Stimulated activated CD4-positive, alpha-beta T cell treated with anti-CD3 and anti-CD28 coated beads, TNF-alpha, amount 100 ng/mL, for 1 hour (primary cell): ENCODE measurements at places on chromosomes 13 and 19.

- DNase-seq: no peak
Observed at GRCh38 chr19:35332817-35333216, 3.8 kb downstream of the CD22 start.

DNA sequence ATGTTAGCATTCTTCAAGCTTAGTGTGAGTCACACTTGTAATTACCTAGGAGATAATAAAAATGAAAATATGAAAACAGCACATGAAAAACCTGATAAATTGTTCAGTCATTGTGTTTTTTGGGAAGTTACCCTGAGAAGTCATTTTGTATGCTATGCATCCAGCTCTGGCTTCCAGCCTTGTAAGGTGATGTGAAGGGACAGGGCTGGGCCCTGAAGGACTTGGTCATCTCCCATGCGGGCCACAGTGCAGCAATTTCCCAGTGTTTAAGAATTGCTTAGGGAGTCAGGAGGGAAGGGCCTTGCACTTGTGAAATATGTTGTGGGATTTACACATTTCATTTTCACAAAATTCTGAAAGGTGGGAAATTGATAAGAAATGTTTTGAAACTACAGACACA lies 41.3 kb downstream of the ARHGEF7 start:
- DNase-seq: no peak

DNA sequence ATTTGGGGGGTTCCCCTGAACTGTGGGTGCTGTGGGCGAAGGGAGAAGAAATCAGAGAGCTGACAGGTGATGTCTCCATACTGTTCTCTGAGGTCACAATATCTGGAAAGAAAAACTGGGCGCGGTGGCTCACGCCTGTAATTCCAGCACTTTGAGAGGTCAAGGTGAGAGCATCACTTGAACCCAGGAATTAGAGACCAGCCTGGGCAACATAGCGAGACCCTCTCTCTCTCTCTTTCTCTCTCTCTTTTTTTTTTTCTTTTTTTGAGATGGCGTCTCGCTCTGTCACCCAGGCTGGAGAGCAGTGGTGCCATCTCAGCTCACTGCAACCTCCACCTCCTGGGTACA lies 21.9 kb downstream of the IQCN start:
- no peak for DNase-seq

DNA sequence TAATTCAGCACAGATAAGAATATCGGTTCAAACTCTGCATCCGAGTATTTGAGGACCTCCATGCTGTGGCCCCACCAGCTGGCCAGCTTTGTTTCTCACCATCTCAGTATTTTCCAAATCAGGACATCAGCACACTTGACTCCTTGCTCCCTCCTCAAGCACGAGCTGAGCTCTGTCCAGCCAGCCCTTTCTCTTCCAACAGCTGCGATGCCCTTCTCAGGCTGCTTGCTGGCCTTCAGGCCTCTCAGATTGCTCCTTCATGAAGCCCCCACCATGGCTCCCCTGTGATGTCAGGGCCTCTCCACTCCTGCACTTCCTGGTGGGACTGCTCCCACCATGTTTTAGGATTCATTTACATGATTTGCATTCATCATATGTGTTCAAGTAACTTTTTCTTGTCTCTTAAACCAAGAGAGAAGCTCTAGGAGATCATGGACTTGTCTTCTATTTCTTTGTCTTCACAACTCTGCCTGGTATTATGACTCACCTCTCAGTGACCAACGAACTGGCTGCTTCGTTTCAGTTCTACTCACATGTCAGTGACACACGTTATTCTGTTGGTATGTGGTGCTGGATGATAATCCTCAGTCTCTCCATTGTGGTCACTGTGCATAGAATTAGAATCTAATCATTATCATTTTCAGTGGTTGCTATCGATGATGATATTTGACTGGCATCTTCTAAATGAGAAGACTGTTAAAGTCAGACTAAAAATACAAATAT lies 471.7 kb downstream of the EFNB2 start:
- no peak for DNase-seq
